Sciatic nerve (tissue), 2 donors: ENCODE measurements at places on chromosomes 7 and 10.

GRCh38 chr7:69192134-69192533 is 406.1 kb upstream of the AUTS2 start:
- no peak for DNase-seq

DNA sequence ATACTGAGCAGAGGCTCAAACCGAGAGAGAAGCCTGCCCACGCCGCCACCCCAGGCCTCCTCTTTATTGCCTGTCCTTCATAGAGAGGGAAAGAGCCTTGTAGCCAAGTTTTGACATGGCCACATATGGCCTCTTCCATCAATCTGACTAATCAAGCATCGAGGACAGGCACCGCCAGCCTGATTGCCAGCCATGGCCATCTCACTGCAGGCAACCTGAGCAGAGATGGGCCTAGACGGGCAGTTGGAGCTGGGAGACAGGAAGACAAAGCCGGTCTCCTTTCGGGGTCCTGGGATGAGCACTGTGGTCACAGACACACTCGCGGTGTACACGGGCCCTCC is 67.2 kb downstream of the EBF3 start:
- DNase-seq, result no peak

- no peak for DNase-seq
These were observed 32.4 kb upstream of the INPP5F start for GRCh38 chr10:119693262-119693957.

- DNase-seq, result no peak
These were observed 114.1 kb upstream of the MACROH2A2 start for GRCh38 chr10:69938541-69938991.

- DNase-seq, result no peak
These were observed 448 bp downstream of the ITGA8 start for GRCh38 chr10:15719049-15719898.

GRCh38 chr10:34016576-34016975 is 682.1 kb upstream of the NRP1 start:
- no peak for DNase-seq

GRCh38 chr10:92419740-92420545 is 129.0 kb downstream of the MARCHF5 start:
- peak; percentile 65 for DNase-seq

DNA sequence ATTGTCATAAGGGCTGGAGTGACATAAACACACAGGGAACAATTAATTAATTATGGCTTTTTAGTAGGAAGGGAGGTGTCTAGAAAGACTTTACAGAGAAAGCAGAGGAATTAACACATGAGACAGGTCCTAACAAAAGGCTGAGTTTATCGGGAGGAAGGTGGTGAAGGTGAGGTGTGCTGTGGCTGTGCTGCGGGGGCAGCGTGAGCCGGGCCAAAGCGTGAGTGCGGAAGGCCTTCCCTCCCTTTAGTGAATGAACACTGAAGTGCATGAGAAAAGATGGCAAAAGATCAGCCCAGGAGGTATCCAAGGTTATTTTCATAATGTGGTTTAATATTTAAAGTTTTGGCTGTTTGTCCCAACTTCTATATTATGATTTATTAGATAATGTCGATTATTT is 243.4 kb upstream of the PLXNA4 start:
- DNase-seq, result no peak

GRCh38 chr7:6346581-6346980 is 74.2 kb upstream of the CYTH3 start:
- no peak for DNase-seq
